ENCODE measurements at places on chromosomes 1 and 21.

GRCh38 chr1:48061162-48062136, 64.3 kb upstream of the TRABD2B start:
- DNase-seq = no peak

- no peak for DNase-seq
These were observed 6.2 kb downstream of the ADAMTSL4 start for GRCh38 chr1:150555198-150555970.

GRCh38 chr1:161266836-161267235, 8.3 kb downstream of the PCP4L1 start:
- DNase-seq = no peak

DNA sequence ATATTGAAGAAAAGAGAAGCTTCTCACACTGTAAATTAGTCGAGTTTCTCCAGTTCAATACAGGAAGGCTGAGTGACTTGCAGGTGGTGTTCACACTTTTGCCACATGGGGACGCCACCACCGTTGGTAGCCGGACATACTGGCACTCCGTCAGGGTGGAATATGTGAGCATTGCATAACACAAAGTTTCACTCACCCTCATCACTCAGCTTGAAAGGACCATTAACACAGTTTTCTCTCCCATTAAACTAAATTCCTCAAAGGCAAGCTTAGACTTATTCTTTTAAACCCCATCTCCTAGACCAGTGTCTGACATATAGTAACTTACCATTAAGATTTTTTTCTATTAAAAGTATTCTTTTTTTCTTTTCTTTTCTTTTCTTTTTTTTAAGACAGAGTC, 105.3 kb upstream of the SERBP1 start:
- peak; percentile 55 for DNase-seq

- DNase-seq = no peak
These were observed 149.6 kb upstream of the SGIP1 start for GRCh38 chr1:66384258-66384921.

DNA sequence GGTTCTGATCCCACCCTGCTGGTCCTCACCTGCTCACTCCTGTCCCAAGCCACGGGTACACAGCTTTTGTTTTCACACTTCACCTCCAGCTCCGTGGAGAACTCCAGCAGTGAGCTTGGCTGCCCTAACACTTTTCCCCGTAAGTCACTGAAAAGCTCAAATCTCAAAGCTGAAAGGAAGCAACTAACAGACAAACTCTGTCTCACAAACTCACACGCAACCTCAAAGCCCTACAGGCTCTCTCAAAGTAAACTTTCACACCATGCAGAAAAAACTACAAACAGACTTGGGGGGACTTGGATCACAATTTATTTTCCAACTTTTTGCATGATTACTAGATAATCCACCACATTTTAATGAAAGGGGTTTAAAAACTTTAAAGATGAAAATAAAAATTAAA, 88.3 kb downstream of the AK5 start:
- DNase-seq = no peak

GRCh38 chr1:114428083-114428754, 82.8 kb downstream of the TRIM33 start:
- DNase-seq = no peak

DNA sequence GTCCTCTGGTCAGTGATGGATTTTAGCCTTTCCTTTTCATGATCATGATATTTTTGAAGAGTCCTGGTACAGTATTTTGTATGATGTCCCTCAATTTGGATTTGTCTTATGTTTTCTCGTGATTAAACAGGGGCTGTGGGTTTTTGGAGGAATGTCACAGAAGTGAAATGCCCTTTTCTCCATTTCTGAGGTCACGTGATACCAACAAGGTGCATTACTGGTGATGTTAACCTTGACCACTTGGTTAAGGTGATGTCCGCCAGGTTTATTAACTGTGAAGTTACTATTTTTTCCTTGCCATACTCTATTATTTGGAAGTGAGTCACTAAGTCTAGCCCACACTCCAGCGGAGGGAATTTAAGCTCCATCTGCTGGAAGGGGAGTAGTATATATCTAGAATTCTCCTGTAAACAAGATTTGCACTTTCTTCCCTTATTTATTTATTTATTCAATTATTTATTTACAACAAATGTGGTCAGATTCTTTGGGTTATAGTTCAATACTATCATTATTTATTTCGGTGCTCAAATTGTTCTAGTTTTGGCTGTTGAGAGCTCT, 123.4 kb downstream of the HIVEP3 start:
- no peak for DNase-seq

- no peak for DNase-seq
These were observed 18.8 kb upstream of the ARHGEF10L start for GRCh38 chr1:17520473-17521319.

- DNase-seq = no peak
These were observed 21.8 kb downstream of the YBX1 start for GRCh38 chr1:42703888-42704464.

DNA sequence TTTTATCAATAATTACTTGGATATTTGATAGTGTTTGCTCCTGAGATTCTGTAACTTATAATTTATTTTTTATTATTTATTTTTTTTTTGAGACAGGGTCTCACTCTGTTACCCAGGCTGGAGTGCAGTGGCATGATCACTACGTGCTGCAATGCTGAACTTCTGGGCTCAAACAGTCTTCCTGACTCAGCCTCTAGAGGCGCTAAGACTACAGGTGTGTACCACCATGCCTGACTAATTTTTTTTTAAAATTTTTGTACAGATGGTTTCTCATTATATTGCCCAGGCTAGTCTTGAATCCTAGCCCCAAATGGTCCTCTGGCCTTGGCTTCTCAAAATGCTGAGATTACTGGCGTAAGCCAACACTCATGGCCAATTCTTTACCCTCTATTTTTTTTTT, 845.5 kb upstream of the ADGRL4 start:
- no peak for DNase-seq

GRCh38 chr1:12525311-12526181, 92.5 kb downstream of the DHRS3 start:
- no peak for DNase-seq

GRCh38 chr1:3577300-3577699, 34.0 kb downstream of the MEGF6 start:
- no peak for DNase-seq

- no peak for DNase-seq
These were observed 28.3 kb downstream of the ALPL start for GRCh38 chr1:21537511-21537931.

- DNase-seq = peak; percentile 2
These were observed 367.0 kb upstream of the NEGR1 start for GRCh38 chr1:72649211-72649888.

- no peak for DNase-seq
These were observed 198.4 kb downstream of the HHAT start for GRCh38 chr1:210527091-210527490.

GRCh38 chr1:113630340-113631327, 128.7 kb downstream of the PHTF1 start:
- no peak for DNase-seq

DNA sequence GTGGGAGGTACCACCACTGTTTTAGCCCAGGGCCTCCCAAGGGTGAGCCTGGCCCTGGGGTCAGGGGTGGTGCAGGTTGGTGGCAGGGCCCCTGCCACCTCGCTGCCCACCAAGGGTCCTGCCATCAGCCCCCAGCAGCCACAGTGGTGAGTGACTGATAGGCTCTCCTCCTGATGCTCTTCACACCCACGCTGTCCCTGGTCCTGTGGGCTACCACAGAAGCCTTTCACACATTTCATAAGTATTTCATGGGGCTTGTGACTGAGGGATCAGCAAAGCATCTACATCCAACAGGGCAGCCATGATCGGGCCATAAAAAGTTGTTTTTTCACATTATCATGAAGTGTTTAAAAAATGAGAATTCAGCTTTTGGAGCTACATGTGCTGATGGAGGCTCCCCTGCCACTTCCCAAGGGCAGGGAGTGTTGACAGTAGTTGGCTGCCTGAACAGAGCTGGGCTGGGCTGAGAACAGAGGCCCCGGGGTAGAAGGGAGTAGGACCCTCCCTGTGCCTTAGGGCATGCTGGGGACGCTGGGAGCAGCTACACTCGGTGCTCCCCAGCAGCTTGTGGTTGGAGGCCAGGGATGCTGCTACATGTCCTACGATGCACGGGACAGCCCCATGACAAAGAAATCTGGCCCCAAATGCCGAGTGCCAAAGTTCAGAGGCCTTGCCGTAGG, 73.1 kb upstream of the TMEM51 start:
- no peak for DNase-seq

GRCh38 chr1:9904596-9904995, 5.5 kb downstream of the CTNNBIP1 start:
- DNase-seq = no peak

DNA sequence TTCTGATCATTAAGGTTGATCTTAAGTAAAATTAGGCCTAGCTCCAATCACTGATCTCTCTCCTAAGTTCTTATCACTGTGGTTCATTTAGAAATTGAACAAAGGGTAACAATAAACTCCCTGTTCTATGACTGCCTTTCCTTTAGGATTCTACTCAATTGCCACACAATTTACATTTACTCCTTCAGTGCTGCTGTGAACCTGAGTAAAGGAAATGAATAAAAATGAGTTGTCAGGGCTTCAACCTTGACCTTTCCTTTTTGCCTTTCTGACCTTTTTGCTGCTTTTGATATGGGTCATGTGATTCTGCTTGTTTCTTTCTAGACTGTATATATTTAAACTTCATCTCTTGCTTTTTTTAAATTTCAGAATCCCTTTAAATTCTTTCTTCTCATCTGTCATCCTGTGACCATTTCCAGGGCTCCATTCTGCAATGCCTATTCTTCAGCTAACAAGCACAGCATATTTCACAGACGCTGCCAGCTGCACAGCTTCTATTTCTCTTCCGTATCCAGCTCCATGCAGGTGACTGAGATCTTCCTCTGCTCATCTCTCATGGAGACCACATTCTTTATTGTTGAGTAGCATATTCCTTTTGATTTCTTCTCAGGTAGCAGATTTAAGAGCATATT, 3.2 kb downstream of the LRRC8B start:
- DNase-seq = no peak

DNA sequence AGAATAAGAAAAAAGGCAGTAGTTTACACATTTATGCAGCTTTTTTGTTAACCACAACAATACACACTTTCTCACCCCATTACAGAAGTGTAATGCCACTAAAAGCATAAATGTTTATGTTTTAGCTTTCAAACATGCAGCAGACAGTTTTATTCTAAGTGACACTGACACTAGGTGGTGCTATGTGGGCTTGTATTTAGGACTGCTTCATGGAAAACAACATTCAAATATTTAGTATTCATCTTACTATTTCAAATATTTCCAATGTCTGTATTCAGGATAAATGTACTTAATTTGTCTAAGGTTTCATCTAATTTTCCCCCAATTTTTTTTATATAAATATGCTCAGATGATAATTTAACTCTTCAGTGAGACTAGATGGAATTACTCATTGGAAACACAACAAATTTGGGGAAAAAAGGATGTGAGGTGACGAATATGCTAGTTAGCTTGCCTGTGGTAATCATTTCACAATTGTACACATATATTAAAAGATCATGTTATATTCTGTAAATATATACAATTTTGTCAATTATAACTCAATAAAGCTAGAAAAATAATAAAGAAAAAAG, 71.4 kb downstream of the USP1 start:
- DNase-seq = no peak

- DNase-seq = no peak
These were observed 37.6 kb downstream of the TRIM11 start for GRCh38 chr1:228368801-228369607.

GRCh38 chr1:165885305-165885694, 57.9 kb downstream of the UCK2 start:
- no peak for DNase-seq

DNA sequence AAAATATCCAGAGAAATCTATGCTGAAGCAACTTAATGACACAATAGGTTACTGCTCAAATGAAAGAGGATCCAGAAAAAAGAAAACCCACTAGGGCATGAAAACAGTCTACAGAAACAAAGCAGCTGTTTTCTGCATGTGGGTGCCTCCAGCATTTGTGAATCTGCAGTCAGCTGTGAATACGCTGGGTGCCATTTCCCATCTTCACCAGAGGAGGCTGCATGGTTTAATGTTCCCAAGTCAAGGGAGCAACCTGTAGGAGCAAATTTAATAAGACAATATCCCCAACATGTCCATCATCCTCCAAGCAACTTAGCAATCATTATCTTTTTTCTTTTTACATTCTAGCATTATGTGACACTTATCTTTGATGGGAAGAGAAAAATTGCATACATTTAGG, 396.6 kb downstream of the BRINP2 start:
- DNase-seq = no peak

GRCh38 chr1:16172964-16173446, 17.1 kb upstream of the EPHA2 start:
- DNase-seq = no peak

GRCh38 chr1:30823969-30824735, 66.6 kb upstream of the LAPTM5 start:
- peak; percentile 53 for DNase-seq

DNA sequence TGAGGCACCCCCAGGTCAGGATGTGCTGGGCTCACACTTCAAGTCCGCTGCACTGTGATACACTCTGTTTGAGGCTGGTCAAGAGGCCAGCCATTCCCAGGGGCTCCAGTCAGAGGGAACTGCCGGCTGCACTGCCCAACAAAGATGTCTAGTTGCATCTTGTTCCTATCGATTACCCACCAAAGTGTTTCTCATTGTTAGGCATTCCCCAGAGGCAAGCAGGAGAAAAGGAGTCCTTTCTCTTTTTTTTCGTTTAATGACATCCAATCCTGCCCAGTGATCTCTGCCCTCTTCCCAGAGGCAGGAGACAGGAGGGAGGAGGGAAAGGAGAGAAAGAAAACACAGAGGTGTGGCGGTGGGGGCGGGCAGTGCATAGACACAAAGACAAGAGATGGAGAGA, 150.4 kb downstream of the OMA1 start:
- DNase-seq = no peak

DNA sequence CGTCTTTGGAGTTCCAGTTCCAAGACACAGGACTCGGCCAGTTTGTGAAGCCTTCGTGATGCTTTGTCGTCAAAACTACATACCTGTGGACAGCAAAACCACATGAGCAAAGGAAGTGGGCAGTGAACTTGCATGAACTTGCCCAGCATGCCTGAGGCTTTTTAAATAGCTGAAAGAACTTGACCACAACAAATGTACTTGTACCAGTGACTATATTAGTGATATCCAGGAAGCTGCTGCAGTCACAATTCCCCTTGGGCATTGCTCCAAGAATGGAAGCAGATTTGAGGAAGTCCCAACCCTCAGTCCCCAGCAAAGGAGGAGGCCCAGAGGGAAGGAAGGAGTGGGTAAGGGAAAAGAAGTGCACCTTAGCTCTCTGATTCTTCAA, 2.6 kb downstream of the FUCA1 start:
- no peak for DNase-seq

DNA sequence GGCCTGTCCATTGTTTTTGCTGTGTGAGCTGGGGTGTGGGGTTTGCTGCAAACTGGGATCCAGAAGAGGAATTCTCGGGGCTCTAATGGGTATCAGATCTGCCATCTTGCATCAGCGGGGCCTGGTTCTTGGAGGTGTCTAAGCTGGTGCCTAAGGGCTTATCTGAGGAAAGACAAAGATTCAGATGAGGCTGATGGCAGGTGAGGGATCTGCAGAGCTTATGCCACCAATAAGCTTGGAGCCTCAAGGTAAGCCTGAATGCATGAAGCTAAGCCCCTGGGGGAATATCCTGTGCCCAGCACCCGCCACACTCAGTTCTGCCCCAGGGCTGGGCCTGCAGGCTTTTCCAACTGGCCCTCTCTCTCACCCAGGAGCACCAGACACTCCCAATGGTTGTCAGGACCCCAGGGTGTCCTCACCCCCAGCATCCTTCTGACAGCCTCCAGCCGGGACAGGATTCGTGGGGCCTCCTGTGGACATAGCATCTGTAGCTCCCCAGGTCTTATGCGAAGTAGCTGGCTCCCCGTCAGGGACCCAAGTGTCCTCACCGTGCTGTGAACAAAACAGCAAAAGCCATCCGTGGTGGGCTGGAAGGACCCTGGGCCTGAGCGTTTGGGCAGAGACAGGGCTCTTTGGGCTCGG, 9.5 kb upstream of the GSTM3 start:
- no peak for DNase-seq

- peak; percentile 71 for DNase-seq
These were observed 1.3 kb downstream of the HES3 start for GRCh38 chr1:6245086-6245868.
